ENCODE measurements at places on chromosomes 3 and 15.

DNA sequence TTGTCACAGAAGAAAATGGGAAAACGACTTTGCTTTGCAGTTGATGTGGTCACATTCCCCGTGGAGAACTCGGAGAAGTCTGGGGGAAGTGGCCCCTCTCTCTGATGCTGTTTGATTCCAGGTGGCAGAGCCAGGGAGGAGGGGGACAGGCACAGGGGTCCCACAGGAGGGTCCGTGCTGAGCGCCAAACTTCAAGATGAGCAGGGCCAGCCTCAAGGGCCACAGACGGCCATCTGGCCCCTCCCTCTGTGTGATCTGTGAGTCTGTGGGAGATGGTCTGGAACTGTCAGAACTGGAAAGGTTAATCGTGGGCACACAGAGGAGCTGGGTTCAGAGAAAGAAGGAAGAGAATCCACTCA, 23.1 kb upstream of the CORO2B start:
- no peak for DNase-seq

DNA sequence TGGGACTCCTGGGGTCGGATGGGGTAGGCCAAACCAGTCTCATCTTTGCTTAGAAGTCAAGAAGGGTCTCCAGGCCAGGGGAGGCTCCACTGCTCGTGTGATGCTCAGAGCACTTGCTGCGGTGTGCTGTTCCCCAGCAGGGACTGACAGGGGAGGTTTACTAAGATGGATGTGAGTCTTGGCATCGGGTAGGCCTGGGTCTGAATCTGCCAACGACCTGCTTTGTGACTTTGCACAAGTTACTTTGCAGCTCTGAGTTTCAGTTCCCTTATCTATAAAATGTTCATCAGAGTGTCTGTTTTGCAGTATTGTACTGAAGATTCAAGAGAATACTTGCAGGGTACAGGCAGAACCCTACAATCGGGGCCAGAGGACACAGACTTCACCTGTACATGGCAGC, 17.3 kb upstream of the CDCP1 start:
- no peak for DNase-seq

GRCh38 chr3:138459619-138460535, 25.5 kb downstream of the ESYT3 start:
- no peak for DNase-seq

DNA sequence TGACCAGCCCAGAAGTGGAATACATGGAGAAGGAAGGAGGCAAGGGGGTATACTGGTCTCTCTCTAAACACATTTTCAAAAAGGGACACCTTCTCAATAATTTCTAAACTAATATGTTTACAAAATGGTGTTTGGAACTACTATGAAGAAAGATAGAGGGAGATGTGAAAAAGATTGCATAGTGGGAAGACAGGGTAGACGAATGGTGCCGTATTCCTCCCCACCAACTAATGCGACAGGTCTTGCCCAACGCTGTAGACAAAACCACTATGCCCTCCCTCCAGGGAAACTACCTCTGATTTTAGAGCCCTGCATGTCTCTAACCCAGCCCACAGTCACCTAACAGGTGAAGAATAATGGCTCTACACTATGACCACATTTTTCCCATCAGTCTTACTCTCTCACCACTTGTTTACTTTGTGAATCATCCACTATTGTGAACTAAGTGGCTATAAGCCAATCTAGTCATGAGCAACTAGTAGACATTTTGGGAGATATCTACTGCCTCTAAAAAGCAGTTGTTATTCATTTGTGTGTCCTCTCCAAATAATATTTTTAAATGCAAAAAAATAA, 108.2 kb upstream of the UBE2E2 start:
- DNase-seq, result no peak

DNA sequence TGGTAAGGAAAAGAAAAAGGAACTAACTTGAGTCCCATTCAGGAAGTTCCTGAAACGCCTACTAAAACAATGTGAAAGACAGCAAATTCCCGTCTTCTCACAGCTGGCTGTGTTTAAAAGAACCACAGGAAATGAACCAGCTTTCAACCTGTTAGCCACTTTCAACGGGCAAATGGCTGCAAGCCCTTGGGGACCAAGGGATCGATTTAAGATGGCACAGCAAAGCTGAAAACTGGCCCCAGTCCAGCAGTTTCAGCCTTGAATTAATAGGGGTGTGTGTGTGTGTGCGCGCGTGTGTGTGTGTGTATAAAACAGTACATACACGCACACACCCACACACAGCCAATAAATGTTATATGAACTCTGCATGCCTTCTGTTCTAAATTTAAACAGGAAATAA, 168.7 kb upstream of the TMCO5A start:
- no peak for DNase-seq

- DNase-seq, result peak; percentile 65
These were observed 681 bp downstream of the CTDSPL start for GRCh38 chr3:37862219-37862902.

DNA sequence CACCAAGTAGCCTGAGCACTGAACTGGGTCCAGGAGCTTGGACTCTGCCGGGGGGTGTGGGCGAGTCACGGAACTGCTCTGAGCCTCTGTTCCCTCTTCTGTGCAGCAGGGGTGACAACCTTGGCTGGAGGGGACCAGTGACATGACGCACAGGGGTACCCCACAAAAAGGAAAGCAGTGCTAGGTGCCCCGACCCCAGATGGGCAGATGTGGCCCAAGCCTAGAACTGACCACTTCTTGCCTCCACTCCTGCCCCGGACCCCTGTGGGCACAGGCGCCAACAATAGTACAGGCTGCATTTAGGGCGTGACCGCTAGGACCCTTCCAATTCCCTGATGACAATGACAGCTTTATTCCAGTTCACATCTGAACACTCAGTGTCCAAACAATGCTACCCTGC, 255.9 kb upstream of the LYSMD4 start:
- DNase-seq, result no peak

DNA sequence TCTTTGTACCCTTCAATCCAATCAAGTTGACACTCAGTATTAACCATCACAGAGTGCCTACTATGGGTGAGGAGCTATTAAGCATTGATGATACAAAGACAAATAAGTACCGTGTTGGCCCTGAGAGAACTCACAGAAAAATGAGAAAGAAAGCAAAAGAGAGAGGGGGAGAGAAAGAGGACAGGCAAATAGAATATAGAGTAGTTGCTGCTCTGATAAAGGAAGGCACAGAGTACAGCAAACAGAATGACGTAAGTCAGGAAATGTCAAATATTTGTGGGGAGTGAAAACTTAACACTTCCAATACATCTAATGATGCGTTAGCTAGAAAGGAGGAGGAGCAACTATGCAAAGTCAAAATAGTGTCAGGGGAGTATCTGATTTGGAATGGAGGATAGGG, 320.6 kb upstream of the KCNH8 start:
- DNase-seq, result no peak

DNA sequence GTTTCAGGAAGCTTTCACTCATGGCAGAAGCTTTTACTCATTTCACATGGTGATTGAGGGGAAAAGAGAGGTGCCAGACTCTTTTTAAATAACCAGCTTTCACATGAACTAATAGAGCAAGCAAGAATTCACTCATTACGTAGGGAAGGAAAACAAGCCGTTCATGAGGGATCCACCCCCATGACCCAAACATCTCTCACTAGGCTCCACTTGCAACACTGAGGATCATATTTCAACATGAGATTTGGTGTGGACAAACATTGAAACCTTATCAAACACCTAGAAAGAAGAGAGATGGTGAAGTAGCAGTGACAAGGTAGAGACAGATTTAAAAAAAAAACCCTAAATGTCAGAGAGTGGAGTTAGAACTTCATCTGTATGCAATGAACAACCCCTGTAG, 408.6 kb upstream of the PDZRN3 start:
- DNase-seq, result no peak

DNA sequence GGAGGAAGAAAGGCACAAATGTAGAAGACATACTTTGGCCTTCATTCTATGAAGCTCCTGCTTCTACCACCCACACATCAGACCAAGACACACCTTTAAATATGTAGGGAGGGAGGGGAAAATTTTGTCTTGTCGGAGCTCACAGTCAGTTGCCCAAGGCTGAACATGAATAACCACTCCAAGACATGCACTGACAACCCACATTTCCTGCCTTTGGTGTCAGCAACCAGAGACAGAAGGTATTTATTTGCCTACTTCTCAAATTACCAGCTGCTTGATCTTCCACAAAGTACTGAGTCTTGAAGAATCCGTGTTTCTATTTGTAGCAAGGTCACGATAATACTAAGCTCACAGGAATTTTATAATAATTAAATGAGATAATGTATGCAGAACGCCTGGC, 169.7 kb downstream of the KCNMB2 start:
- DNase-seq, result no peak

DNA sequence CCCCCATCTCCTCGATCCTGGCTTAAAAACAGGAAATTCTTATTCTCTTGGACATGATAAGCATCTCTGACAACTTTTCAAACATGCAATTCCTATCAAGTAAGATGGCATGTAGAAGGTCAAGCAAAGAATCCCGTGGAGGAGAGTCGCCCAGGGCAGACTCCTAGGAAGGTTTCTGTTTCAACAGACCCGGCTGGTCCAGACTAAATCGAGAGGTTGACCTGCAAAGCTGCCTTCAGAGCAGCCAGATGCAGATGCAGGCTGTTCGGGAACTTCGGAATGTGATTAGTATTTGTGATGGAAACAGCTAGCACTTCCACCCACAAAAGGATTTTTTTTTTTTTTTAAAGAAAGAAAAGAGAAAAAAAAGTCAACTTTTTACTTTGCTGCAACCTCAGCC, 216.8 kb downstream of the NR1D2 start:
- no peak for DNase-seq

GRCh38 chr15:49438962-49439631, 16.1 kb downstream of the FGF7 start:
- peak; percentile 32 for DNase-seq

DNA sequence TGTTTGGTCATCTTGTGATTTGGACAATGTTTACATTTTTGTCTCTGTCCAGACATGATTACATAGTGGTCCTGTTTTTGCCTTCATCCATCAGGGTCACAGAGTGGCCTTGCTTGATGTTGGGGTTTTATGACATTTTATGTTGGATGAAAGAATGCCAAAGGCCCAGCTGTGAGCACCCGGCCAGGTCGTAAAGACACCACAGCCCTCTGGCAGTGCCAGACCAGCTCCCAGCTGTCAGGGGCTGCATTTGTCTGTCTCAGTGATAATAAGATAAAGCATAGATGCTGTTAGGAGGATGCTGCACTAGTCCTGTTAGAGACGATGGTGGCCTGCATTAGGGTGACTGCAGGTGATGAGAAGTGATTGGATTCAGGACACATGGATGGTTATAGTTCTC, 117.5 kb downstream of the FAM174B start:
- DNase-seq, result no peak

DNA sequence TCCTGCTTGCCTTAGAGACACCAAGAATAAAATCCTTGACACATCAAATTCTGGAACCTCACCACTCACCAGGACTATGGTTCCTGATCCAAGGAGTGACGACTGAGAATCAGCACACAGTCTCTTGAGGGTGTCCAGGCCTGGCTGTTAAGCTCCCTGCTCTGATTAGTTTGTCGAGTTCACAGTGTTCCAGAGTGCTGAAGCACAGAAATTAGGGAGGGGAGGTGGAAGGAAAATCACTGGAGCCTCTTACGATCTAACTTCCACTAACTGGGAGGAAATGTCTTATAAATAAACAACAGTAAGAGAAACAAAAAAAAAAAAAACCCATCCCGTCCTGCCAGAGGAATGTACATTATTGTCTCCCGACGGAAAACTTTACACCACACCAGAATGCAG, 330.2 kb downstream of the TIGIT start:
- DNase-seq, result no peak

GRCh38 chr15:31486506-31486905, 159.9 kb downstream of the KLF13 start:
- peak; percentile 34 for DNase-seq

DNA sequence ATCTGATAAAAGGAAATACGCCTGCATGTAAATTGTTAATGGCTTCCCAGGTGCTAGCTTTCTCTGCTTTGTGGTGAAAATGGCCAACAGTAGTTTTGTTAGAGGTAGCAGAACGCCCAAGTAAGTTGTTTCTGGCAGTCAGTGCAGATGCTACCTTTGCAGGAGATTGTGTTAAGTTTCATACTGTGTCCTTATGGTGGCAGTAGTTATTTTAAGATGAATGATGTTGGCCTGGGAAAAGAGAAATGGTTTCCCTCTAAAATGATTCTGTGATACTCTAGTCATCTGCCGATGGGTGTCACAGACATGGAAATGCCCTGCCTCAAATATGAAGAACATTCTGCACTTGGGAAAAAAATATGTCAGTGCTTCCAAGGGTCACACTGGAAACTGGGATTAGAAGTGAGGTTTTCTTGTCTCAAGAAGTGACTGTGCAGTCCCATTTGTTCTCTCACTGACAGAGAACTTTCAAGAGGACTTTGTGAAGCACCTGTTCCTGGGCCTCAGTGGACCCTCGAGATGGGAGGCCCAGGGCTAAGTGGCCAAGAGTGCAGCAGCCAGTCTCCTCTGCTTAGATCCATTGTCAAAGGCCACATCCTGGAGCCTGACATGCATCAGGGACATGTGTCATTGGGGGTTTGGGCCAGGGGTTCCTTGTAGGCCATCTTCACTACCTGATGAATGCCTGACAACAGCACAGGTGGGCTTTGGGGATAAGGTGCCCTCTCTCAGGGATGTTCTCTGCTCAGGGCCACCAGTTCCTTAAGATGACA, 393.3 kb downstream of the CACNA2D3 start:
- no peak for DNase-seq

DNA sequence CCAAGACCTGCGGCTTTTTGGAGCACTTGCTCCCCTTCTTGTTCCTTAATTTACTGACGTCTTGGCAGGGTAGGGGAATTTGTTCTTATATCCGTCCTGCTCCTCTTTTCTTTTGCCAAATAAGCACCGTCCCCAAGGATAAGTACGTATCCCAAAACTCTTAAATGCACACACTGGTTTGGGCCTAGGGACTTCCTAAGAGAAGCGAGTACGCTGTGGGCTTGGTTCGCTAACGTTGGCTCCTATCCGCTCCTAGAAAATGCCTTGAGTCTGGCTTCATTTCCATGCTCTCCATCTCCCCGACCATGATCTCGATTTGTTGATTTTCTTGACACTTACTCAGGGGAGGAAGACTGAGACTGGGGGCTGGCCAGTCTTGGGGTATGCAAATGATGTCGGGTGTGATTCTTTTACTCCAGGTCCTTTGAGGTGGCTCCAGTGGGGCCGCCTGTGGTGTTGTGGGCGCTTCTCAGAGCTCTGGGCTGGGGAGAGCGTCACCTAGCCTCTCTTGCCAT, 1.3 kb downstream of the MYRIP start:
- no peak for DNase-seq

- DNase-seq, result no peak
These were observed 27.2 kb upstream of the ADAMTS7 start for GRCh38 chr15:78838489-78838888.

- DNase-seq, result no peak
These were observed 120.9 kb downstream of the ITPR1 start for GRCh38 chr3:4614070-4614469.

DNA sequence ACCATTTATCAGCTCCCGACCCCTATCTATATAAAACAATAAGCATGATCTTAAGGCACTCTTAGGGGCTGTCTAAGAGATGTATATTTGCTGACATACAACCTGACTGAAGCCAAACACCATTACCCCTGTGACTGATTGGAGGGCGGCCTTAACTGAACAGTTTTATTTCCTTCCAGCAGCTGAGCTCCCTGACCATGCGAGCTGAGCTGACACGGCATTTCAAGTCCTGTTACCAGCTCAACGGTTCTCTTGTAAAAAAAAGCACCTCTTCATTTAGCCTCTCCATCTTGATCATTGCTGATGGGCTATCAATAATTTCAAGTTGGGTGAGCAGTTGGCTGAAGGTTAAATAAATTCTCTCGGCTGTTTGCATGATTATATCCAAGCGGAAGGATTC, 33.4 kb upstream of the BNIP2 start:
- no peak for DNase-seq

GRCh38 chr3:47082519-47082918, 81.4 kb downstream of the SETD2 start:
- no peak for DNase-seq
